Esophagus squamous epithelium (tissue), 5 donors: ENCODE measurements at places on chromosomes 4 and X. TPM values are rescaled to one million over a fixed set of nuclear protein-coding genes. Genes with fewer than 3 reads are reported as not detected.

FMR1NB gene
- total RNA-seq = not detected

TACR3 gene
- not detected for total RNA-seq

TMEM156 gene
- total RNA-seq = 1.1 TPM

CABS1 gene
- not detected for total RNA-seq

UBE2A gene
- total RNA-seq = 40.3 TPM

PLAC1 gene
- not detected for total RNA-seq

TTC29 gene
- not detected for total RNA-seq

PFKFB1 gene
- not detected for total RNA-seq

SULT1E1 gene
- total RNA-seq = not detected

GLRB gene
- 0.38 TPM for total RNA-seq

MAGEA2 gene
- total RNA-seq = not detected

YIPF7 gene
- not detected for total RNA-seq

CBLL2 gene
- total RNA-seq = not detected

SRPK3 gene
- total RNA-seq = 0.15 TPM

MUC7 gene
- not detected for total RNA-seq

IDS gene
- total RNA-seq = 26.0 TPM

ETDA gene
- not detected for total RNA-seq

PWWP3B gene
- not detected for total RNA-seq

RBMXL3 gene
- total RNA-seq = not detected

NUDT10 gene
- total RNA-seq = 0.95 TPM

CDKL2 gene
- 1.2 TPM for total RNA-seq

NDST4 gene
- not detected for total RNA-seq

MAOA gene
- total RNA-seq = 183 TPM

HSD17B13 gene
- total RNA-seq = not detected

NDP gene
- not detected for total RNA-seq

GLUD2 gene
- 0.70 TPM for total RNA-seq
